ENCODE measurements at places on chromosomes 5 and 9.

GRCh38 chr5:177427211-177427822, 841 bp downstream of the GRK6 start:
- no peak for DNase-seq

GRCh38 chr5:73447530-73448462, 781 bp downstream of the FOXD1 start:
- DNase-seq, result no peak

DNA sequence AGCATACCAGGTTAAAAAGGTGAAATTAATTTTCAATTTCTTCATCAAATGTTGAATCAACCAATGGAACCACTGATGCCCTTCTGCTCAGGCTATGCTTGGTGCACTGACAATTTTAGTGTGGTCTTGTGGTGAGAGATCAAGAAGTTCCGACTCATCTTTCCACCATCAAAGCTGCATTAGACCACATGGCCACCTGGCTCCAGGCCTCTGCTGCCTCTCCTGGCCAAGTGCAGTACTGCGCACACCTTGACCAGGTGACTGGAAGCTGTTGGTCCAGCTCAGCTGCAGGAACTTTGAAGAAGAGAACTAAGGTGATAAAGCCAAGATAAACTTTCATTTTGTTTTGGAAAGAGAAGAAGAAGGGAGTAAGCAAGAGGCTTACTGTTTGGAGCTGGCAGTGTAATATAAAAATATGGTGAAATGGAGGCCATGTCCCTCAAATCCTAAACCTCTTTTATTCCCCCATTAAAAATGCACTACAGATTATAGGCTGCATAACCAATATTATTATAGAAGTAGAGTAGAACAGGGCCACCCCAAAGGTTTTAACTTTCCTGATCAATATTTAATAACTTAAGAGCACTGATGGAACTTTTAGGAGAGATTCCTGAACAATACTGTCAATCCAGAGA, 315.5 kb upstream of the C9orf72 start:
- DNase-seq, result no peak

- no peak for DNase-seq
Observed at GRCh38 chr5:93926831-93927620, 185.6 kb upstream of the POU5F2 start.

DNA sequence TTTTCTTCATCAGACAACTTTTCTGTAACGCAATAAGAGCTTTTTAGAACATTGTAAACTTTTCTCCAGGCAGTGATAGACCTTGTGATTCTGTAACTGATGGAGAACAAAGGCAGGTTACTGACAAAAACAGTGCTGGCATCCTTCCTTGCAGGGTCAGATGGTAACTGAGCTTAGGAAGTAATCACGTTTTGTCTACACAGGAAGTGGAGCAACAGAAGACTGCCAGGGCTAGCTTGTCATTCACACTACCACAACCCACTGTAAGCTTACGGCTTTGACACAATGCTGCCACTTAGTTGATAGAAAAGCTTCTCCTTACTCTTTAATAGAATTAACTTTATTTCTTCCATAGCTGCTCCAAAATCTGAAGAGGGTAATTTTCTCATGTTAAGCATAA, 46.8 kb downstream of the FBN2 start:
- DNase-seq, result no peak

DNA sequence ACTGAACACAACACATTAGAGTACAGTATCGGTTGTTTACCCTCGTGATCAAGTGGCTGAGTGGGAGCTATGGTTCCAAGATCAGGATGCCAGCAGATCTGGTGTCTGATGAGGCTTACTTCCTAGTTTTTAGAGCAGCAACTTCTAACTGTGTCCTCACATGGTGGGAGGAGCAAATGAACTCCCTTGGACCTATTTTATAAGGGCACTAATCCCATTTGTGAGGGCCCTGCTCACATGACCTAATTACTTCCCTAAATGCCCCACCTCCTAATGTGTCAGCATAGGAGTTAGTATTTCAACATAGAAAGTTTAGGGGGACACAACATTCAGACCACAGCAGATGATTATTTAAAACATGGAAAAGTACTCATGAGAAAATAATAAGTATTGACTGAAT, 111.8 kb downstream of the GCNT1 start:
- DNase-seq, result no peak

DNA sequence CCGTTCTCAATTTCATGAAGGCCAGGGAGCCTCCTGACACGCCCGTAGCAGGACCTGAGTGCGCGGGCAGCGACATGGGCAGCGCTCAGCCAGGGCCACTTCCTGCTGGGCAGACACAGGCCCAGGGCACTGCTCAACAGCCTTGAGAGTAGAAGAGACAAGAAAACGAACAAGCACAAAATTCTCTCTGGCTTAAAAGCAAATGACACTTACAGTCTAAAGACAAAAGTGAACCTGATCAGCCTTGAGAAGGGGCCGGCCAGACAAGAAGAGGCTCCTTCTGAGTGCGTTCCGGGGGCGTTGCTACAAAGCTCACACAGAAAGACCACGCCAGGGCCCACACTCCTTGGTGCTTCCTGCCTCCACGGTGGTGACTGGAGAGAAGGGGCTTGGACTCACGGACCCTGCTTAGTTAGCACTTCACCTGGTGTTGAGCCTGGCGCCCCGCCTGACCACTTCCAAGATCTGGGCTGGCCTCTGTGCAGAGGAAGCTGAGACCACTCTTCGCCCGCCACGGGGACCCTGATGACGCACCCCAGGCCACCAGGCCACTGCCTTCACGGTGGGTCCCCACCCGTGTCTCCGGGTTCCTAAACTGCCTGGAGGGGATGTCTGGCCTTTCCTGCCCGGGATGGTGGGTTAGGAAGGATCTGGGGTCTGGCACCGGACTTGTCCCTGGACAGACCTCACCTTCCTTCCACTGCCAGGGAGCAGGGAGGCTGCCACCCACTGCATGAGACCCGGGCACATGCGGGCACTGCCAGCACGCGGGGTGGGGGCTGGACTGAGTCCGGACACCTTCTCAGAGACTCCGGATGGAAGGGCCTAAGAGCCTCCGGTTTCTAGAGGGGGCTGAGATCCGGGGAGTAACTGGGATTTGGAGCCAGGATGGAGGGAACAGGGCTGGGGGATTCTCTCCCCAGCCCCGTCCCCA, 1.3 kb downstream of the SLC12A7 start:
- no peak for DNase-seq

DNA sequence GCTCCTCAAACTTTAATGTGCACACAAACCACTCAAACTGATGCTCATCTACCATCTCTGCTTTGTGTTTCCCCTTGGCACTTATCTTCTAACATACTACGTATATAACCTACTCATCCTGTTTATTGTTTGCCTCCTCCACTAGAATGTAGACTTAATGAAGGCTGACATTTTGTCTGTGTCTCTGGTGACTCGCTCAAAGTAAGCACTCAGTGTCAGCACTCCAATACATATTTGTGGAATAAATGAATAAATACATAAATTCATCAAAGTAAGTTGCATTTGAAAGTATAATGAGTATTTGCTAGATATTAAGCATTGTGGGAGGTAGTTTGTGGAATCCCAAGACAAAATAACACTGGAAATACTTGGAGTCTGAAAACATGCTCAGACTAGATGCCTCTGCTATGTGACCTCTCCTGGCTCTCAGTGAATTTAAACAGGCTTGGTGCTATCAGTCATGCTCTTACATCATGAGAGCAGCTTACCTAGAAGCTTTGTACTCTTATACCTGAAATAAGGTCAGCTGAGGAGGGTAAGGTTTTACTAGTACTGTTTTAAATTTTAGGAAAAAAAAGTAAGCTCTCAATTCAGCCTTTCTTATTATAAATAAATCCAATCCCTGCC, 37.0 kb upstream of the RANBP6 start:
- DNase-seq, result no peak

GRCh38 chr9:17004500-17004899, 130.3 kb upstream of the CNTLN start:
- no peak for DNase-seq

DNA sequence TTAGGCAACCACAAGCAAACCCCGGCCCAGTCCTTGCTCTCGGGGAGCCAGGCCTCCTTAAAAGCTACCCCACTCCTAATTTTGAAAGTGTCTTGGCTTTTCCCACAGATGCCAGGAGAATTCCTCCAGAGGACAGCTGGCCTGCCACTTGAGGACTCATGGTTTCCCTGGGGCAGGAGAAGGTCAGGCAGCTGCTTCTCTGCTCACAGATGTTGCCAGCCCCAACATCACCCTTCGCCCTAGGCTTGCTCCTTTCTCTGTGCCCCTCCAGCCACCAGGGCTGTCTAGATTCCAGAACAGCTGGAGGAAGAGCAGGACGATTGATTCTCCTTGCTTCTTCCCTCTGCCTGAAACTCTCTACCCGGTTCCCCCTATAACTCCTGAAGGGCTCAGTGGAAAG, 8.5 kb downstream of the GGTA1 start:
- DNase-seq, result no peak

GRCh38 chr5:176624938-176625337, 5.4 kb downstream of the SNCB start:
- DNase-seq, result no peak

DNA sequence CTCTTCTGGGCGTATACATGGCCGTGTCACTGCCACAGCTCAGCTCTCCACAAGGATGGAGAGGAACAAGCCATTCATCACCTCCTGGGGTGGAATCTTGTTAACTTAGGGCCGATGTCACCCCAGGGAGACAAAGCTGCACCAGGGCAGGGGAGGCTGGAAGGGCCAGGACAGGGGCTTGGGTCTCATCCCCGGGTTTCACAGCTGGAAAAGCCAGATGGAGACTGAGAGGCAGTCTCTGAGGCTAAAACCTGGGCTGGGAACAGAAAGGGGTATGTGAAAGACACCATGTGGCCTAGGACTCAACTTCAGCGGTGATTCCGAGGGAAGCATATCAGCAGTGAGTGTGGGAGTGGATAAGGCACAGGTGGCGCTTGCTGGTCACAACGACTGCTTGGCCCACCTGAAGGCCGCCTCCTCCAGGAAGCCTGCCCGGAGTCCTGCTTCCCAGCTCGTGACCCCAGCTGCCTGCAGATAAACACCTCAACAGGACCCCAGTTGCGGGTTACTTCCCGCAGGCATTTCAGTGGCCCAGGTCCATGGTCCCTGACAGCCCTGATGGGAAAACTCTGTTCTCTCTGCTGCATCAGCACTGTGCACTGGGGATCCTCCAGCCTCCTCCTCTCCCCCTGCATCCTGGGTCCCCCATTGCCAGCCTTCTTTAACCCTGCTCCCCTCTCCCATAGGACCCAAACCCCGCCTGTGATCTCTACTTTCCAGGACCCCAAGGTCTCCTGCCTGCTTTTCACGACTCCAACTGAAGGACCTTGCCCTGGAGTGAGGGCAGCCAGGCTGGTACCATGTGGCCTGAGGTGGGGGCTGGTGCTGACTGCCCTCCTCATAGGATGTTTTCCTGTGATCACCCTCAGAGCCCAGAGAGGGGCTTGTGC, 51.7 kb upstream of the FCN1 start:
- DNase-seq, result no peak

DNA sequence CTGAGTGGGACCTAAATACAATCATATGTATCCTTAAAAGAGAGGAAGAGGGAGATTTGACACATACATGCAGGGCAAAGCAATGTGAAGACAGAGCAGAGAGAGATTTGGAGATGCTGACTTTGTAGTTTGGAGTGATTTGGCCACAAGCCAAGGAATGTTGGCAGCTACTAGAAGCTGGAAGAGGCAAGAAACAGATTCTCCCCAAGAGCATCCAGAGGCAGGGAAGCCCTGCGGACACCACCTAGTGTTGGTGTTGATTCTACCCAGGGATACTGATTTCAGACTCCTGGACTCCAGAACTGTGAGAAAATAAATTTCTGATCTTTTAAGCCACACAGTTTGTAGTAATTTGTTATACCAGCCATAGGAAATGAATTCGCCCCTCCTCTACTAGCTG, 64.9 kb upstream of the OSMR start:
- peak; percentile 63 for DNase-seq

- no peak for DNase-seq
Observed at GRCh38 chr9:95942016-95942415, 66.5 kb downstream of the ERCC6L2 start.

Measured in brain pericyte (primary cell).